ENCODE measurements at places on chromosomes 7 and 10.

DNA sequence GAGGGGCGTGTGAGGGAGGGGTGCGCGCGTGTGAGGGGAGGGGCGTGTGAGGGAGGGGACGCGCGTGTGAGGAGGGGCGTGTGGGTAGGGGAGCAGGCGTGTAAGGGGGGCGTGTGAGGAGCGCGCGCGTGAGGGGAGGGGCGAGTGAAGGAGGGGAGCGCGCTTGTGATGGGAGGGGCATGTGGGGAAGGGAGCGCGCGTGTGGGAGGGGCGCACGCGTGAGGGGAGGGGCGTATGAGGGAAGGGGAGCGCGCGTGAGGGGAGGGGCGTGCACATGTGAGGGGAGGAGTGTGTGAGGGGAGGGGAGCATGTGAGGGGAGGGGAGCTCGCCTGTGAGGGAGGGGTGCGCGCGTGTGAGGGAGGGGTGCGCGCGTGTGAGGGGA is 19.1 kb downstream of the MXI1 start:
- DNase-seq: peak; percentile 40

DNA sequence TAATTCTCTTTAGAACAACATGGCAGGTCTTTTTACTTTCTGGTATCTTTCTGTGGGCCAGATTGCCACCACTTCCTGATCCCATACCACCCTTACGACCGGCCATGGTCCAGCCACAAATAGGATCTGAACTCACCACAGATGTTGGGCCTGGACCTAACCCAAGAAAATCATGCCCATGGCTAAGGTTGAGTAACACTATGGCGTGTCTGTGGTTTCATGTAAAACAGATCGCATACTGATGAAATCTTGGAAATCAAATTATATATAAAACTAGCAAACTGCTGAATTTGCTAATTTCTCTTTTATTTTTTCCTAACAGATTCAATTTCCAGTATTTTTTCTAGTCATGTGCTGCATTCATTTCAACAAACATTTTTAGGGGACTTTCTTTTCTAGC is 77.2 kb downstream of the CH25H start:
- no peak for DNase-seq

DNA sequence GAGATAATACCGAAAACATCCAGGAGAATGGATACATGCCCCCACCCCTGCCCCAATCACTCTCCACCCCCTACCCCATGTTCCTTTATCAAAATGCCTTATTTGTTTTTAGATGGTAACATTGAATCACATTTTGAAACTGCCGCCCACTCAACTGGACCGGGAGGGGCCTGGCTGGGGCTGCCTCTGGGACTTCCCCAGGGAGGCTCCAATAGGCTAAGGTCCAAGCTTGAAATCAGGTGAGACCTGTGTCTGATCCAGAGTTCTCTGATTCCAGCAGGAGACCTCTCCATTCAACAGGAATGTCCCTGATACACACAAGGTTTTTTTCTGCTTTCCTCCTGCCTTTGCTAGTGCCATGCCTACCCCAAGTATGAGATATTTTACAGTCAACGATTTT is 43.8 kb upstream of the ACSL5 start:
- no peak for DNase-seq

DNA sequence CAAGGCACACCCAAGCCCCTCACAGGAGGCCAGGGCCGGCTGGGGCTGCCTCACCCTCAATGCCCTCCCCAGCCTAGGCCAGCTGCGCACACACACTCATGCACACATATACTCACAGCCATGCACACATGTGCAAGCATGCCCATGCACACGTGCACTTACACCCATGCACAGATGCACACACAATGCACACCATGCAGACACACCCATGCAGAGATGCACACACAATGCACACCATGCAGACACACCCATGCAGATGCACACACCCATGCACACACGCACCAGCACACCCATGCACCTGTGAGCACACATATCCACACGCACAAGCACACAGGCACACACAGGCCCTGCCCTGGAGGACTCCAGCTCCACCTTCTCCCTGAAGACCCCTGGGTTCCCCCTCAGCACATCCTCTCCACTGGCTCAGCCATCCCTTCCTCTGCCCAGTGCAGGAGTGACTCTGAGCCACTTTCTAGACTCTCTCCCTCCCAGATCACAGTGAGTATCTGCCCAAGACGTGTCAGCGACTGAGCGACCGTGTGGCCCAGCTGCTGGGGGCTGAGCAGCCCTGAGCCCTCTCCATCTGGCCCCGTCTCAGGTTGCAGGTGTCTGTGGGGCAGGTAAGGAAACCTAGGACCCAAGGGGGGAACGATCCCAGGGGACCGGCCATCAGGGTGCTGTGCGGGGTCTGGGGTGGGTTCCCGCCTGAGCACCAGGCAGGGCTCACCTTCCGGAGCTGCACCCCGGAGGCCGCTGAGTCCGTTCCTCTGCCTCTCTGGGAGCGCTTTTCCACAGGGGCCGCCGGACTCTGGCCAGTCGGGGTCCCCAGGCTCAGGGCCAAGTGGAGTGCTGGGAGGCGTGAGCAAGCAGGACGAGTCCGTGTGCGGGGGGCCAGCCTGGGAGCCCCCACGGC is 25.8 kb downstream of the AP5Z1 start:
- DNase-seq: no peak

DNA sequence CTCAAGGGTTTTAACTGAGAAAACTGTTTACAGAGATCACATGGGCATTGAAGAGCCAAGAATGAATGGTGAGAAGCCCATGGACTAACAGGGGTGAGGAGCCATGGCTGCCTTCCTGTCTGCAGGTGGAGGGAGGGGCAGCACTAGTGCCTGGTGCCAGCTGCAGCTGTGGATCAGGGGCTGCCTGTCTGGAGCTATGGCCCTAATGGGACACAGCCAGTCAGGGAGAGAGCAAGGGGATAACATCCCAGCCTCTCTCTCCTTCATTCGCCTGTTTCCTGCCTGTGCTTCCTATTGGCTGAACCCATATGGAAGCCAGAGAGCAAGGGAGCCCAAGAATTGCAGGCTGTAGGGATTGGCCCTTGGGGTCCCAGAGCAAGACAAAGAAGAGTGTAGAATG is 125.8 kb upstream of the GAD2 start:
- DNase-seq: no peak

GRCh38 chr7:73932364-73932763 is 71.4 kb downstream of the TMEM270 start:
- DNase-seq: no peak

GRCh38 chr7:113715981-113716856 is 202.6 kb downstream of the PPP1R3A start:
- no peak for DNase-seq

Data from KG1 (cell line).